Stimulated activated CD4-positive, alpha-beta T cell treated with anti-CD3 and anti-CD28 coated beads, Interleukin-2, amount 100 ng/mL, for 48 hours (primary cell): ENCODE measurements at places on chromosomes 5 and 9.
A peak's percentile ranks its signal among the peaks of the same experiment; 100 is the strongest.

GRCh38 chr9:68793605-68794343 lies 88.7 kb downstream of the PIP5K1B start:
- DNase-seq: no peak

- DNase-seq: no peak
These were observed 25.9 kb downstream of the SAR1B start for GRCh38 chr5:134606726-134607125.

- no peak for DNase-seq
These were observed 295.7 kb upstream of the PTGER4 start for GRCh38 chr5:40383749-40384651.

GRCh38 chr5:119355685-119356611 lies at the start of gene TNFAIP8:
TSS of gene TNFAIP8 (plus strand) at chr5:119356019. CDS start at chr5:119356091, 72 bp downstream.
- peak; percentile 67 for DNase-seq

DNA sequence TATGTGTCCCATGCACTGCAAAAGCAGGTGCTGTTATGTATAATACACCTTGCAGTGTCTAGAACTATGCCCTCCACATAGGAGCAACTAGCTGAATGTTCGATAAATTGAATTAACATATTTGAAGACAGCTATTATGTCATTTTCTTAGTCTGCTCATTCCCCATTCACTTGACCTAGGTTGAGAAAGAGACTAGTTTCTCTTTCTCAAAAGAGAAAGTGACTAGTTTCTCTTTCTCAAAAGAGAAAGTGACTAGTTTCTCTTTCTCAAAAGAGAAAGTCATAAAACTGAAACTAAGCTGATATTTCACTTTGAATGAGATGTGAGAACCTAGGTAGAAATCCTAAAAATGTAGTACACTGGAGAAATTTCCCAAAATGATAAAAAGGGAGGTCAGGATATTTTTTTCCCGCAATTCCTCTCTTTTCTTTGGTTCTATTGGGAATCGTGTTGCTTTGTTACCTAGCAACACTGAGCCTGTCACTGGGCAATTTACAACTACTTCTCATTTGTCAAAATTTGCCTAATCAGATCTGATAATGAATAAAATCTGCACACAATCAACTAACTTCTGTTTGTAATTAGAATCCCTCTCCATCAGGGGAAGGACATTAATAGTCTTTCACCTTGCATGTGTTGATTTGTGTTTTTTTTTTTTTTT lies 132.0 kb upstream of the GRIA1 start:
- DNase-seq: no peak

- no peak for DNase-seq
These were observed 50.5 kb downstream of the CXXC5 start for GRCh38 chr5:139698490-139699146.

DNA sequence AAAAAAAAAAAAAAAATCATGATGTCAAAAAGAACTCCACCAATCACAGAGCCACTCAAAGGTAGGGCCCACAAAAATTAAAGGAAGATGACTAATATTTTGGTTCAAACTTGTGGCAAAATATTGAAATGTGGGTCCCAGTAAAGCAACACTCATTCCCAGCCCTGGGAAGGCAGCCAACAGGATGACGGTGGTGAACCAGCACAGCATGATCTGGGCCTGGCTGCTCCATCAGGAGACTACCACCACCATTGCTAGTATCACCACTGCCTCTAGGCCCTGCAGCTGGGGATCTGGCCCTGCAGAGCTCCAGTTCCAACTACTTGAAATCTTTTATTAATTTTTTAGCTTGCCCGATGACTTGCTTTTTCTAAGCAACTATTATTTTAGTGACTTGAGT lies 206.8 kb upstream of the ITGA1 start:
- DNase-seq: no peak

DNA sequence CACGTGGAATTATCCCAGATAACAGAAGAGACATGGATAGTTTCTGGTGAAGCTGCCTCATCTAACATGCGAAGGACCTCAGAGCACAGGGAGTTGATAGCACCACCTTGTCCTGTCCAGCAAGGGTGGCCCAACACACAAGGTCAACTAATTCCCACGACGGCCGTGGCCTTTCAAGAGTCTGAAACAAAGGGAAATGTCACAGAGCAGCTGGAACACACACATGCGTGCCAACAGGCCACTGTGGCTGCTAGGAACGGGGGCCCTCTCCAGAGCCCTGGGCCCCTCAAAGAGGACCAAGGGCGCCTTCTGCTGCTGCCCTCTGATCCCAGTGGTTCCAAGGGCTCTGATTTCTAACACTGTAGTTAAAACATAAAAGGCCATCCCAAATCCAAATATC lies 50.7 kb downstream of the SECISBP2 start:
- no peak for DNase-seq

- DNase-seq: no peak
These were observed 39.3 kb upstream of the PHYKPL start for GRCh38 chr5:178271726-178272479.

DNA sequence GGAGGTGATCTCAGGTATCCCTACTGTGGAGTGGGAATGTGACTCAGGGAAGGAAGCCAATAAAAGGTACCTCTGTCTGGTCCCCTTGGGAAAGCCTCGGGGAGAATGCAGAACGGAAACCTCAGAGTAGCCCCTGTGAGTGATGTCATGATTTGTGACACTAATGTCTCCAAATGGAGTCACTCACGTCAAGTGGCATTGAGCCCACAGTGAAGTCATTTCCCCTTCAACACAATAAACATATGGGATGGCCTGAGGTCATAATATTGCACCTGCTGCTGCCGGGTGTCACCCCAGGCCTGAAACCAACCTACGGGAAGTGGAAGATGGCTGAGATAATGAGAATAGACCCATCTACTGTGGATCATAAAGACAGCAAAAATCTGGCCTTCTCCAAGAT lies 75.9 kb upstream of the GOLM1 start:
- DNase-seq: no peak

DNA sequence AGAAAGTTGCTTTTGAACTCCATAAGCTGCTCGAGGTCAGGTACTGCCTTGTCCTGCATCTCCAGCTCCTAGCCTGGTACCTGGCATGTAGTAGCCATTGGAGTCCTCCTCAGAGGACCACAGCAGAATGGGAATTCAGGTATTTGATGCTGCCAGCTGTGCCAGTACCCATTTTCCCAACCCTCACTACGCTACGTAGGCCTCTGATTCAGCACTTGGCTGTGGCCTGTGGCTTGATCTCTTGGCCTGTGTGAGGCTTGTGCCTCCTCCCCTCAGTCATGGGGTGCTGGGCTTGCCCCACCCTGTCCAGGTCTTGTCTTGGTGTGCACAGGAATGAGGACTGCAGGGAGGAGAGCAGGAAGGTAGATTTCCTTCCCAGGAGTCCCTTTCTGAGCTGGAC lies 11.8 kb downstream of the OTULIN start:
- no peak for DNase-seq

GRCh38 chr5:147359101-147359500 lies 124.3 kb downstream of the STK32A start:
- no peak for DNase-seq

DNA sequence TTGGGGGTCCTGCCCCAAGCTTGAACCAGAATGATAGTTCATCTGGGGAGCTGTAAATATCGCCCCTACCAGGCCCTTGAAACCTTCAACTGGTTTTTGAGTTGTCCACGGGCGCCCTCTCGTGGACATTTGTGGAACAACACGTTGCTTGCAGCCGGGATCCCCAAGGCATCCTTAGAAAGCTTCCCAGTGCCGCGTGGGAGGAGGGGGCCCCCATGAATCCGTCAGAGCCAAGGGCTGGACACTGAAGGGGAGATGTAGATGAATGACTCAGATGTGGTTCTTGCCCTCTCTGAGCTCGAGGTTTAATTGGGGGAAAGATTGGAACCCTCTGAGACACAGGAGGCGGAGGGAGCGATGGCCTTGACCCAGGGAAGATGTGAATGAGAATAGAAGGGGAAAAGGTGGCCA lies 31.8 kb upstream of the ORM1 start:
- peak; percentile 77 for DNase-seq

GRCh38 chr5:138676556-138677193 lies 76.5 kb upstream of the CTNNA1 start:
- no peak for DNase-seq

- no peak for DNase-seq
These were observed 79.7 kb downstream of the PLAC8L1 start for GRCh38 chr5:146025681-146026080.

DNA sequence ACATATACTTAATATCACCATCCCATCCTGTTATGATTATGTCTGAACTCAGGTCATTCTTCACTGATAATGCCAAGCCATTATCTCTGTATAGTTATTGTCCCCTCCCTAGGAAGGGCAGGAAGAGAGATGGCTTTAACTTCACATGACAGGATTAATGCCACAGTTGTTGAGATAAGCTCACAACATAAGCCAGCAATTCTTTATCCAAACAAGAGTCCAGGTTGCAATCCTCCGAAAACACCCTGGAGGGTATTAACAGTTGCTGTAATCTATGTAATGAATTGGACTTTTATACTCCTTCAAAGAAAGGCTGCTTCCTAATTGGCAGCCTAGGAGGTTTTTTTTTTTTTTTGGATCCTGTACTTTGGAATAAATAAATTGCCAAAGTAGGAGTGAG lies 779.4 kb downstream of the SEMA5A start:
- DNase-seq: no peak

GRCh38 chr9:5842929-5843793 lies 10.2 kb upstream of the ERMP1 start:
- no peak for DNase-seq

DNA sequence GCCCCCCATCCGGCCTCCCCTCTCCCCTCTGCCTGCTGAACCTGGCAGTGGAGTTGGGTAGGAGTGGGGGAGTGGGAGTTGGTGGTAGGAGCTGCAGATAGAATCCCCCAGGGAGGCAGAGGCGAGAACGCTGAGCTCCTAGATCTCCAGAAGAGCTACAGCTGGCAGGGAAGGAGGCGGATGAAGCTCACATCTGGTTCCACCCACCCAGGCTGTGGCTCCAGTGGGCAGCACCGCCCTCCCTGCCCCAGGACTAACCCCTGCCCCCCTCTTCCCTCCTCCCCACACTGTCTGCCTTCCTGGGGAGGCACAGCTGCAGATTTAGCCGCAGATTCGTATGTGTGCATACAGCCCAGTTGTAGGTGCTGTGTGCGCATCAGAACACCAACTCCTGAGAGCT lies 34.2 kb downstream of the C9orf50 start:
- DNase-seq: no peak

DNA sequence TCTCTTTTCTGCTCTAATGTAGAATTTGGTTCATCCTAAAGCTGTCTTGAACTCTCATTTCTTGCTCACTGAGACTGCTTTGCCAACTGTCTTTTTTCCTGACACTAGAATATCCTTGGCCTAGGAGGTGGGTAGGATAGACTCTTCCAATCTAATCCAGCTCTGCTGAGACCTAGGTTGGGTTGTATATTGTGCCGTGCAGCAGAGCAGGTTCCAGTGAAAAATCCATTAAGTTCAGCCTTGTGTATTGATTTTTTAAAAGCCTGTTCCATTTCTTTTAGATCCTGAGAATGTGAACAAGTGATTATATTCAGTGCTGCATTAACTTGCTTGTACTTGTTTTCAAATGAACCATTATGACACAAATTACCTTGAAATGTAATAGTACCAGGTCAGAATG lies 539.6 kb downstream of the LRRC70 start:
- DNase-seq: no peak

GRCh38 chr9:127049581-127049980 lies 72.9 kb downstream of the ANGPTL2 start:
- DNase-seq: no peak
